ENCODE measurements at places on chromosomes 5 and 9.

- no peak for DNase-seq
These were observed 51.0 kb upstream of the RNU6ATAC start for GRCh38 chr9:134215420-134215698.

DNA sequence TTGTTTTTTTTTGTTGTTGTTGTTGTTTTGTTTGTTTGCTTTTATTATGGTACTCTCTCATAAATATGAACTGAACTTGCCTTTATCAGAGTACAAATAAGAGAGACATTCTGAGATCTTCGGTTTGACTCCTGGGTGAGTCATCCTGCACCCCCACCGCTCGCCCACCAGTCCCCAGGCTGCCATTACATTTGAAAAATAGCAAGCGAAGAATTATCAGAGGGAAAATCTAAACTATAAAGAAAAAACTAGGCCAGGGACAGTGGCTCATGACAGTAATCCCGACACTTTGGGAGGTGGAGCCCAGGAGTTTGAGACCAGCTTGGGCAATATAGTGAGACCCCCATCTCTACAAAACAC, 122.1 kb upstream of the MAP3K1 start:
- no peak for DNase-seq

DNA sequence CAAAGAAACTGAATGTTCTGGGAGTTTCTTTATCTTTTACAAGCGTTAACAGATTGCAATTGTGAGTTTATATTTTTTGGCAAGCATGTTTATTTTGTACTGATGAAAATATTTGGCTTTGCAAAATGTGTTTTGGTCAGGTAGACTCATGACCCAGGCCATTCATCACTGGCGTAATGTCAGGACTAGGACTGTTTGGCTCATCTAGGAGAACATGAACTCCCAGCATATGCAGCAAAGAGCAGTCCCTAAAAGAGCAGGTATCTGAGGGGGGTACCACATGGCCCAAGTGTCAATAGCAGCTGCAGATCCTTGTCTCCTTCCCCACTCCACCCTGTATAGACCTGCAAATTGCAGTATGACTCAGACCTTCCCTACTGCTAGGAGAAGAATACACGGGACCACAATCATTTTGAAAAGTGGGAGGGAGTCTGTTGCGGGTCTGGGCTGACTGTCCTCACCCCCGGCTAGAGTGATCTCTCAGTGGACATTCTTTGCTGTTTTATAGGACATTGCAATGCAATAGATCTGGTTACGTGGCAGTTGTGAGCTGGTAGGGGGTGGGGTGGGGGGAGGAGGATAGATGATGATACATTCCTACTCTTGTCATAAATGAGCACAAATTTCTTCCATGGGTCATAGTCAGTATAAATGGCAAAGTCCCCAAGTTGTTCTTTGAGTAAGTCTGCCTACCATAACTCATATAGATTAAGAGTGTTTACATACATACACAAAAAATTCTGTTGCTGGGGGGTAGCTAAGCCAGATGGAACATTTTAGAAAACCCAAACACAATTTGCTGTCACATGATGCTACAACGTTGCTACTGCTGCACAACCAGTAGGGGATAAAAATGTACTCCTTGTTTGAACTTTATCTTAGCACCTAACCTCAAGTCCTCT, 20.8 kb upstream of the SNCAIP start:
- DNase-seq = no peak

GRCh38 chr5:134541736-134542376, 16.4 kb downstream of the JADE2 start:
- DNase-seq = no peak

DNA sequence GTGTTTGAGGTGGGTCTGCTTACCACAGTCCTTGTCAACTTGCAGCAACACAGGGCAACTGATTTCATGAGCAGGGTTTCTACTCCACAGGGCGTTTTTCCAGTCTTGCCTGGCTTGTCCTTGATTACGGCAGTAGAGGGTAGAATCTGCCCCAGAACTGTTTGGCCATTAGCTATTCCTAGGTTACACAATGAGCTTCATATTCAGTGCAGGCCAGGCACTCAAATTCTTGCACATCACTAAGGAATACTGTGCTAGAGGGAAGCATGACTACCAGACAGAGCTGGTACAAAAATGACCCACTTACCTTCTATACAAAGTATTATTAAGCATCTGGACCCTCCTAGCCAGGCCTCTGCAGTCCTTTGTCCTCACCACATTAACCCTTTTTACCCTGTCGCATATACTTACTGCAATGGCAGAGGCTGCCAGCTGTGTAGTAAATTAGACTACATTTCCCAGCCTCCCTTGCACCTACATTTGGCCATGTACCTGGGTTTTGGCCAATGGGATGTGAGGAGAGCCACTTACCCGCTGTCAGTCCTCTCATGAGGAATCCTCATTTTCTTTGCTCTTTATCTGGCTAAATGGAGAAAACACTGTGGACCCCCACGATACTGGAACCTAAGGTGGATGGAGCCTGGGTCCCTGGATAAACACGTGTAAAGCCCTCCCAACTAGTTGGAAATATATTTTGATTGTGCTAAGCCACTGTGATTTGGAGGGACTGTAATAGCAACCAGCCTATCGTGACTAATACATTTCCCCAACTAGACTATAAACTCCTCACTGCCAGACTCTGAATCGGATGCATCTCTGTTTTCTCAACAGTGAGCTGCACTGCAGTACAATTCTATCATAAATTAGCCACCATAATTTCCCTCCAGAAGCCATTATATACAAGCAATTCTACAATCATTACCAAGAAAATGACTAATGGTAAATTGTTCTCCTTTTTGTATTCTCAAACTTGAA, 218.7 kb downstream of the GLIS3 start:
- DNase-seq = no peak

DNA sequence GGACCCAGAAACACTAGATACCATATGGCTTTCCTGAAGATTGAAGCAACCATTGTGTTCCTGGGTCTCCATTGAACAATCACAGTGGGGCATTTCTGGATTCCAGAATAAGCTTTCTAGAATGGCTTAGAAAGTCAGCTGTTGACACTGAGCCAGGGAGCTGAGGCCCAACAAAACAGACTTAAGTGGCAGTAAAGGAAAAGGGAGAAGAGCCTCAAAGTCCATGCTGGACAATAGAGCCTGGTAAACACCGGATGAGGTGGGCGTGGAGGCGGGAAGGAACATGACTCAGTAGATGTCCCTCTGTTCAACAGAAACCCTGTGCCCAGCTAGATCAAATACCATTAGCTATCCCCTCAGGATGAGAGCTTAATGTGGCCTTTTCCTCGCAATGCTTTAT, 14.8 kb downstream of the SPARC start:
- DNase-seq = no peak

DNA sequence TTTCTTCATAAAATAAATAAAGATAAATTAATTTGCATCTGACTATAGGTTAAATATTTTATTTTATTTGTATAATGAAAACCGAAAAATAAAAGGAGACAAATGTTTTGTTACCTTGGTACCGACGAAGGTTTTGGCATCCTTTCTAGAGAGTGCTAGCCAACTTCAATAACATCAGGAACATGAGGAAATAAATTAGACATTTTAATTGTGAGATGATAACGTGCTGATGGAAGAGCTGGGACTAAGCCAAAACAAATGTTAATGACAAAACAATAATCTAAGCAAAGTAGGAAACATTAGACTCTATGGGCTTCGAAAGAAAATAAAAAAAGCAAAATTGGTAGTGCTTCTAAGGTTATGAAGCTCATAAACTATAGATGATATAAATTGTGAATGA, 201.0 kb downstream of the IRX2 start:
- no peak for DNase-seq

DNA sequence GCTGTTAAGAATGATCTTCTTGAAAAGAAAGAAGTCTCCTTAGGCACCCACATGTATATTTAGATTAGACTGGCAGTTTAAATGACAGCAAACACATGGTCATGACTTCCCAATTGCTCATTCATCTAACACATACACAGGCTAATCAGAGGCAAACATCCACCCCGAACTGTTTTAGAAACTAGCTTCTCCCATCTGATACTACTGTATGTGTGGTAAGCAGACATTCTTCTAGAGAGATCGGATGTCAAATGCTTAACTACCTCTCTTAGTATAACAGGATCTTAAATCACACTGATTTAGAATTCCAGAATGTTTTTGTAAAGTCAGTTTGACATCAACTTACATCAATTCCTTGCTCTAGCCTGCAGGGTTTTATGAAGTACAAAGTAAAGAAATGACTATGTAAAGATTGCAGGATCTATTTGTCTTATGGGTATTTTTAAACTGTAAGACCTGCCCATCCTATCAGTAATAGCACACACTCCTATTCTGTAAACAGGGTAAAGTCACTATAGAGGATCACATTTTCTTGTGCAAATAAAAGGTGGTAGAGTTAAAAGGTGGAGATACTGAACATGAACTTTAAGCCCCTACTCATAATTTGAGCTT, 239.7 kb downstream of the MLLT3 start:
- DNase-seq = no peak
